ENCODE measurements at places on chromosomes 11 and 22. TPM values are rescaled to one million over a fixed set of nuclear protein-coding genes. Genes with fewer than 3 reads are reported as not detected.

The OR52I1 gene
- not detected for total RNA-seq

The SERHL2 gene
- 4.5 TPM for total RNA-seq

The LBHD1 gene
- 6.0 TPM for total RNA-seq

The PDGFB gene
- total RNA-seq = 10.4 TPM

The PPFIBP2 gene
- total RNA-seq = 37.8 TPM

The PGA4 gene
- 1.1 TPM for total RNA-seq

The EFCAB6 gene
- 15.9 TPM for total RNA-seq

The SLC22A8 gene
- total RNA-seq = 8.5 TPM

The ZNRF3 gene
- 12.2 TPM for total RNA-seq

The SLC5A1 gene
- total RNA-seq = 0.82 TPM

The SLC5A12 gene
- 0.55 TPM for total RNA-seq

The MACROD1 gene
- 22.4 TPM for total RNA-seq

The ANO5 gene
- total RNA-seq = 14.8 TPM

The HEPHL1 gene
- total RNA-seq = not detected

The PACSIN3 gene
- total RNA-seq = 35.2 TPM

The PPP1CA gene
- total RNA-seq = 85.5 TPM

The UPB1 gene
- 2.5 TPM for total RNA-seq

The MYBPC3 gene
- 0.11 TPM for total RNA-seq

The HSPB2 gene
- total RNA-seq = 1.9 TPM

The FGF3 gene
- not detected for total RNA-seq

The TMEM191B gene
- not detected for total RNA-seq

The OR51E2 gene
- total RNA-seq = 2.1 TPM

The TESMIN gene
- total RNA-seq = 2.1 TPM

The SDF2L1 gene
- total RNA-seq = 3.8 TPM

The OR2AG2 gene
- total RNA-seq = 0.16 TPM

The DDI1 gene
- total RNA-seq = not detected

The HBG2 gene
- 1,428 TPM for total RNA-seq

The NTM gene
- total RNA-seq = 81.8 TPM

The SCGB1D4 gene
- not detected for total RNA-seq

The DLG2 gene
- total RNA-seq = 73.8 TPM

The SH3BP1 gene
- 7.3 TPM for total RNA-seq

The SERPING1 gene
- total RNA-seq = 31.2 TPM

The SCGB1A1 gene
- total RNA-seq = not detected

The TYR gene
- total RNA-seq = 65.3 TPM

The CSRP3 gene
- 22.8 TPM for total RNA-seq

The ABTB2 gene
- total RNA-seq = 17.5 TPM

The MS4A6E gene
- not detected for total RNA-seq

The RRP8 gene
- 25.6 TPM for total RNA-seq

The CD3D gene
- total RNA-seq = not detected

The C1QTNF6 gene
- 18.4 TPM for total RNA-seq

The THRSP gene
- total RNA-seq = 3.8 TPM

The INPP5J gene
- total RNA-seq = 2.7 TPM

The LMNTD2 gene
- 0.33 TPM for total RNA-seq

The DRD2 gene
- total RNA-seq = 2.5 TPM

The MS4A3 gene
- total RNA-seq = 2.3 TPM

The SGSM1 gene
- 3.6 TPM for total RNA-seq

The SYT8 gene
- 9.7 TPM for total RNA-seq

The DUSP8 gene
- total RNA-seq = 10.9 TPM

The MMP11 gene
- 13.6 TPM for total RNA-seq

The TRIM49D2 gene
- not detected for total RNA-seq

The GAL3ST3 gene
- total RNA-seq = 8.4 TPM

The YPEL4 gene
- 3.5 TPM for total RNA-seq

The OR52K1 gene
- not detected for total RNA-seq

The INSC gene
- 3.2 TPM for total RNA-seq

The SSTR3 gene
- 0.11 TPM for total RNA-seq

The LIF gene
- total RNA-seq = 0.93 TPM

The PATE4 gene
- total RNA-seq = not detected

The CSNK2A3 gene
- 4.7 TPM for total RNA-seq

All from camera-type eye (tissue), 1 donor.